ENCODE measurements at places on chromosomes 16 and 17.

- no peak for DNase-seq
Measured at GRCh38 chr16:1859650-1860049, 12.3 kb downstream of the MEIOB start.

GRCh38 chr17:49819138-49819537 lies 28.7 kb downstream of the TAC4 start:
- no peak for DNase-seq

DNA sequence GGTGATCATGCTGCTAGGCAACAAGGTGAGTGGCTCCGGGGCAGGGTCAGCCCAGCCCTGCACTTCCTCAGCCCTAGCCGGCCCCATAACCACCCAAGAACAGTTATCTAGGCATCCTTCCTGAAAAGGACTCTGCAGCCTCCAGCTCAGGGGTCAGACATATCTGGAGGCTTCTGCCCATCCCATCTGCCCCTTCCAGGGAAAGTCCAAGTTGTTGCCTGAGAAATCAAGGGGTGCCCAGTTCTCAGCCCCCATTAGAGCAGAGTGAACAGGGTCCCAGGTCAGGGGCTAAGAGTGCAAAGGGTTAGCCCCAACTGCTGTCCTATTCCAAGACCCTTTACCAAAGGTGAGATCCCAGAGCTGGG lies 4.1 kb upstream of the NHERF1 start:
- no peak for DNase-seq

- DNase-seq: peak; percentile 71
Measured at GRCh38 chr17:7959503-7960253, 27.7 kb downstream of the CNTROB start.

- DNase-seq: no peak
Measured at GRCh38 chr17:12736526-12736925, 52.8 kb upstream of the ARHGAP44 start.

All from NB4 (cell line).